ENCODE measurements at places on chromosomes 4 and X.
A peak's percentile ranks its signal among the peaks of the same experiment; 100 is the strongest.

GRCh38 chrX:133653358-133653757 lies 238.1 kb upstream of the GPC4 start:
- DNase-seq = no peak

- no peak for DNase-seq
These were observed 1026.6 kb downstream of the RAPGEF2 start for GRCh38 chr4:160129439-160129838.

DNA sequence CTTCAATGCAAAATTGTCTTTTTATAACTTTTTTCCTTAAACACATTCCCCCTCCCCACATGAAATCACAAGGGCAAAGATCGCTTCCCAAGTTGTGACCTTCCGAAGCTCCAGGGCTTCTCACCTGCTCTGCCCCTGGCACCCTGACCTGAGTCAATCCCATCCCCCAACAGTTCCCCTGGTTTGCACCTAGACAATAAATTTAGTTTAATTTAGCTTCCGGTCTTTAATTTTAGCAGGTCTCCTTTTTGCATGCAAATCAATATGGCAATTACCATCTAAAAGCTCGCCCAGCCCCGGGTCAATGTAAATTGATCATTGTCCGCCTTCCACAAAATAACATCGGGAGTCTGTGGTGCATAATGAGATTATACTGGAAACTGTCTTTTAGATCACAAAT lies 6.8 kb downstream of the BCOR start:
- DNase-seq = no peak

DNA sequence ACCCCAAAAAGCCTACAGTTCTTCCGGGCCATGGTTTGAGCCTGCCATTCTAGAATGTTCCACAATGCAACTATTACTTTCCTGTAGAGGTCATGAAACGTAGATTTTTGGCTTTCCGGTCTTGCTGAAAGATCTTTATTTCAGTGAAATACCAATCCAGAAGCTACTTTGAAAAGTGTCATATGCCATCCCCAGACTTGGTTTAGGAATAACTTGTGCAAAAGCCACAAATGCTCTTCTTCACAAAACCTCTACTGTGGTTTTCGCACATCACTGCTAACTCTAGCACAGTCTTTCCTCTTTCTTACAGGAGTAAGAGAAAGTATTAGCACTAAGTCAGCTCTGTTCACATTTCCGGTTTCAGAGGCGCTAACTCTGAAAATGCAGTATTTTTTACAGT lies 12.7 kb upstream of the CD40LG start:
- no peak for DNase-seq

DNA sequence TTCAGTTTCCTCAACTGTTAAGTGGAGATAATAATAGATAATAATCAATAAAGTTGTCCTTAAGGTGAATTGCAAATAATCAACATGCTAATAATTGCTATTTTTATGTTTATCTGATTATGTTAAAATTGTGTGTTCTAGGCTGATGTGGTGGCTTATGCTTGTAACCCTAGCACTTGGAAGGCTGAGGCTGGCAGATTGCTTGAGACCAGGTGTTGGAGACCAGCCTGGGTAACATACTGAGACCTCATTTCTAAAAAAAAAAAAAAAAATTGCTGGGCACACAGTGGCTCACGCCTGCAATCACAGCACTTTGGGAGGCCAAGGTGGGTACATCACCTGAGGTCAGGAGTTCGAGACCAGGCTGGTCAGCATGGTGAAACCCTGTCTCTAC lies 175.2 kb downstream of the GC start:
- no peak for DNase-seq

- DNase-seq = no peak
These were observed 15.8 kb downstream of the USP11 start for GRCh38 chrX:47248576-47248975.

DNA sequence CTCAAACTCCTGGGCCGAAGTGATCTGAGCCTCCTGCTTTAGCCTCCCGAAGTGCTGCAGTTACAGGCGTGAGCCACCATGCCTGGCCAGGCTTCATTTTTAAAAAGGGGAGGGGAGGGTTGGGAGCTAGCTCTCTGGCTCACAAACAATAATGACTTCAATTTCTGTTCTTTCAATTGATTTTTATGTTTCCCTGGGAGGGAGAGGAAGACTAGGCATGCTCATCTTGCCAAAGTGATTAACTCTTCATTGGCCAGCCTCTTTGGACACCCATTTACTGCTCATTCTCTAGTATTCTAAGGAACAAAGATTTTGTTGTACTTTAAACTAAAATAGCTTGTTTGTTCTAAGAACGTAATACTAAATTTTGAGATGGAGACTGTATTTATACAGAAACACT lies 43.4 kb upstream of the TRIM2 start:
- DNase-seq = no peak

DNA sequence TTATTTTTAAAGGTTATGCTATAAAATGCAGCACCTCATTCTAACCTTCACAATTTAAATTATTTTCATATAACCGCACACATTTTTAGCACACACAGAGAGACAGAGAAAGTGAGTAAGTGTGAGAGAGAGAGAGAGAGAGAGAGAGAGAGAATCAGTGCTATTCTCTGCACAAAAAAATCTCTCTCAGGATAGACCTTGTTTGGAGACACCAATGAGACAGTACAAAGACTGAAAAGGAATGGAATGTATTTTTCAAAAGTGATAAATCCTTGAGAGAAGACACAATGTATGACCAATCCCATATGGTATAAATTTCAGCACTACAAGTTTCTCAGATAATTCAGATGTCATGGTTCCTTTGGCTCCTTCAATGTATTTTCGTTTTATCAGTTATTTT lies 132.1 kb upstream of the PCDH18 start:
- DNase-seq = no peak

GRCh38 chrX:15242899-15243555 lies 26.9 kb downstream of the ASB9 start:
- DNase-seq = peak; percentile 55

DNA sequence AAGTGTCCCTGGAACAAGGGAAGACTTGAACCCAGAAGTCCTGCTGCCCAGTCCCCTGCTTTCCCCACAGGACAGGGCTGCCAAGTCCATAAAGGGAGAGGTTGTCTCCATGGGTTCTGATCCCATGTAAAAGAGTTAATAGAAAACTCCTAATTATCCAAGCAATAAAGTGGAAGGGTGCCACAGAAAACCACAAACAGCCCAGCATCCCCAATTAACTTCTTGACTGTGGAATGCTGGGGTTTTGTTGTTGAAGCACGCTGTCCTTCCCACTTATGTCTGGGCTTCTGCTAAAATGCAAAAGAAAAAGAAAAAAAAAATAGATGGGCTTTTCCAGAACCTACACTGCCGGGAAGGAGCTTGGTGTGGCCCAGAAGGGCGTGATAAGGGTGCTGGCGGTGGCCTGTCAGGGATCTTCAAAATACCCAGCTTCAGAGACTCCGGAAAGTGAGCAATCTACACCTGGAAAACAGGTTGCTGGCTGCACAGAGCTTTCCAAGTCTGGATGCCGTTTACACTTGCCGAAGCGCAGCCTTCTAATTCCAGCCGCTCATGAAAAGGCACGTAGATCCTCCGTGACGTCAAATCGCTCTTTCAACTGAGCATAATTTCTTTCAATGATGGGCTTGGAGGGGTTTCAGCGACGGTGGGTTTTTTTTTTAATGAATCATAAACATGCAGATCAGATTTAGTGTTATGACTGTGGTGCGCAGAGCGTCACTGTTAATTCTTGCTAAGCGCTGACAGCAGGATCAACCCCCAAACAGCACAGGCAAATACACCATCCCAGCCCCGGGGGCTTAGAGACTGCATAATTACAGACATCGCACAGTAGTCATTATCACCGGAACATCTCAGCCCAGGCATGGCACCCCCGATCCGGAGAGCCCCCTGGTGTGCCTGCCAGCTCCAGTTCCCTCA lies 197.6 kb downstream of the BCOR start:
- DNase-seq = no peak

DNA sequence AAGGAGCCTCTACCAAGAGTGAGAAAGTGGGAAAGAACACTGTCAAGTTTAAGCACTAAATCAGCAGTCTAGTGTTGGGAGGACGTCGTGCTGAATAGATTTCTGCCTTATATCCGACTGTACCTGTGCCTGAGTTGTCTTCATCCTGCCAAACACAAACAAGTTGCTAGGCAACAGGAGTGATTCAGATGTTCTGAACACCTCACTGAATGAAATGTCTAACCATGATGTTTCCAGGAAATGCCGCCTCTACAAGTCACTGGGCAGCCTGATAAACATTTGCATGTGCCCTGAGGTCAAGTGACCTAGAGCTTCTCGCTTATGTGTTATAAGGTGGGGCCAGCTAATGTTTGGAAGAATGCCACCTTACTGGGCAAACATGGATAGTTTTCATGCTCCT lies 37.9 kb downstream of the SGMS2 start:
- peak; percentile 85 for DNase-seq

- no peak for DNase-seq
These were observed 506.4 kb upstream of the PABPC4L start for GRCh38 chr4:134708026-134708425.

- DNase-seq = no peak
These were observed 45.8 kb downstream of the ENOX2 start for GRCh38 chrX:130857207-130857606.

- DNase-seq = no peak
These were observed 1.4 kb upstream of the PRPS1 start for GRCh38 chrX:107626916-107627315.

GRCh38 chr4:108159845-108160244 lies 8.9 kb downstream of the LEF1 start:
- DNase-seq = no peak

Data from endothelial cell of umbilical vein (primary cell).